ENCODE measurements at places on chromosomes 13 and 19. TPM values are rescaled to one million over a fixed set of nuclear protein-coding genes. Genes with fewer than 3 reads are reported as not detected.

ICAM4 gene
- 4.7 TPM for total RNA-seq

POU2F2 gene
- 1.3 TPM for total RNA-seq

TEX101 gene
- total RNA-seq: not detected

SIGLEC12 gene
- not detected for total RNA-seq

OSCAR gene
- under 0.01 TPM for total RNA-seq

RASL11A gene
- total RNA-seq: 4.7 TPM

KLK12 gene
- total RNA-seq: not detected

ATP4A gene
- total RNA-seq: not detected

CYP4F8 gene
- total RNA-seq: under 0.01 TPM

MAMSTR gene
- total RNA-seq: 1.7 TPM

DNAAF3 gene
- total RNA-seq: under 0.01 TPM

PRKCG gene
- total RNA-seq: 0.43 TPM

CEACAM7 gene
- not detected for total RNA-seq

MTUS2 gene
- total RNA-seq: 0.32 TPM

ZNF724 gene
- total RNA-seq: 6.8 TPM

RNF225 gene
- total RNA-seq: under 0.01 TPM

KRTDAP gene
- total RNA-seq: not detected

CABP5 gene
- not detected for total RNA-seq

FZR1 gene
- total RNA-seq: 40.3 TPM

HTR2A gene
- total RNA-seq: under 0.01 TPM

SH2D3A gene
- total RNA-seq: under 0.01 TPM

TSHZ3 gene
- 10.8 TPM for total RNA-seq

MCF2L gene
- total RNA-seq: not detected

FAM124A gene
- total RNA-seq: 25.0 TPM

PLA2G4C gene
- total RNA-seq: 6.8 TPM

STARD13 gene
- 48.0 TPM for total RNA-seq

TMEM150B gene
- not detected for total RNA-seq

APOC1 gene
- total RNA-seq: 2.6 TPM

GPC5 gene
- total RNA-seq: not detected

NLRP11 gene
- total RNA-seq: not detected

KLK7 gene
- total RNA-seq: not detected

URAD gene
- not detected for total RNA-seq

ZNF69 gene
- total RNA-seq: 12.1 TPM

PNMA8A gene
- total RNA-seq: 0.97 TPM

CEACAM8 gene
- total RNA-seq: not detected

RGCC gene
- total RNA-seq: 101 TPM

ZSCAN4 gene
- total RNA-seq: not detected

ZNF296 gene
- total RNA-seq: under 0.01 TPM

SLC8A2 gene
- not detected for total RNA-seq

ISYNA1 gene
- 48.4 TPM for total RNA-seq

SPRED3 gene
- total RNA-seq: 3.9 TPM

VMAC gene
- total RNA-seq: 5.2 TPM

TEAD2 gene
- 37.6 TPM for total RNA-seq

ZIC2 gene
- not detected for total RNA-seq

ZNF878 gene
- total RNA-seq: under 0.01 TPM

TNPO2 gene
- total RNA-seq: 53.1 TPM

FCHO1 gene
- total RNA-seq: 0.43 TPM

Data from fibroblast of villous mesenchyme (primary cell).